Stimulated activated CD4-positive, alpha-beta T cell treated with anti-CD3 and anti-CD28 coated beads, Interleukin-15, amount 100 ng/mL, for 1 hour (primary cell): ENCODE measurements at places on chromosomes 5 and 9.

GRCh38 chr5:16849181-16849580, 86.9 kb downstream of the MYO10 start:
- DNase-seq = no peak

- no peak for DNase-seq
These were observed 12.7 kb downstream of the CSF1R start for GRCh38 chr5:150073677-150074076.

DNA sequence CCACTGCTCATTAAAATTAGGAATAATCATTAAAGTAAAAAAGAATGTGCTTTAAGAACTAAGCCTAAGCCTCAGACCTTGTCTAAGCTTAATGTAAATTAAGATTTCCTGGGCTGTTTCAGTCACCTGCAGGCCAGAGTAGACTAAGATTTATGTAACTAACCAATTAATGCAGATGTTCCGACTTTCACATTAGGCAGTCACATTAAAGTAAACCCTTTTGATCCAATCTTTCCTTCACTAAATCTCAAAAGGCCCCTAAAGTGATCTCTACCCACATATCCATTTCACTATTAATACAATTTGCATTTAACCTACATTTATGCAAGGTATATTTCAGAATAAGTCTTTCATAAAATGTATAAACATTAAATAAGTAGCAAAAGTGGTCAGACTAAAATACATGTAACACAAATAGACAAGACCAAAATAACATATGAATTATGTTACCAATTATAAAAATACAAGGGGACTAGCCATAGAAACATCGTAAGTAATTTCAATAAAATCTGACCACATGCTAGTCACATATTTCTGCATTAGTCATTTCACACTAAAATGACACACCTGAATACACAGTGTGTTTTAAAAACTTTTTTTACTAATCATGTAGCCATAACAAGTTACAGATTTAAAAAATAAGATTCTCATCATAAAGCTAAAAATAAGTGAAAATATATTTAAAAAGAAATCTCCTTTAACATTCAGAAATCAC, 7.7 kb downstream of the NR3C1 start:
- no peak for DNase-seq

GRCh38 chr9:94888775-94889174, 162.3 kb downstream of the AOPEP start:
- no peak for DNase-seq

DNA sequence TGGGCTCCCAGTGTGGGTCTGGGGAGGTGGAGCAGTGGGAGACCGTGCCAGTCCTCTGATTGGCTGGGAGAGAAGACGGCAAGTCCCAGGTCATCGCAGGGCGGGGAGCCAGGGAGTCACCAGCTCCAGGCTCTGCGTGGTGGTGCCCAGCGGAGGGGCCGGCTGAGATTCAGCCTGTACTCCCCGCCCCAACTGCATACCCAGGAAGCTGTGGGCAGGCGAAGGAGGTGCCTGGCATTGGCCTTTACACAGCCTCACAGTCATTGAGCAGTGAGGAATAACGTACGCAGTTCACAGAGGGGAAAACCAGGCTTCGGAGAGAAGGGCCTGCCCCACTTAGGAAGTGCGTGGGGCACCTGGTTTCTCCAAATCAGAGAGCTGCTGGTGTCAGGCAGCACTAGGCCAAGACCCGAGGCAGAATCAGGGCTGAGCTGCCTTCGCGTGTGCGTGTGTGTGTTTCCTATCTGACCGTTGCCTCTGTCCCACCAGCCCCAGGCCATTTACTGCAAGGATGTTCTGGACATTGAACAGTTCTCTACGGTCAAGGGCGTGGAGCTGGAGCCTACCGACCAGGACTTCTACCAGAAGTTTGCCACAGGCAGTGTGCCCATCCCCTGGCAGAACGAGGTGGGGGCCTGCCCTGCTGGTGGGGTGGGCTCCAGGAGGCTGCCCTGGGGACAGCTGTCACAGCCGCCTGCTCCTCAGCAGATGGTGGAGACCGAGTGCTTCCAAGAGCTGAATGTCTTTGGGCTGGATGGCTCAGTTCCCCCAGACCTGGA, 6.2 kb upstream of the PRR7 start:
- DNase-seq = no peak

DNA sequence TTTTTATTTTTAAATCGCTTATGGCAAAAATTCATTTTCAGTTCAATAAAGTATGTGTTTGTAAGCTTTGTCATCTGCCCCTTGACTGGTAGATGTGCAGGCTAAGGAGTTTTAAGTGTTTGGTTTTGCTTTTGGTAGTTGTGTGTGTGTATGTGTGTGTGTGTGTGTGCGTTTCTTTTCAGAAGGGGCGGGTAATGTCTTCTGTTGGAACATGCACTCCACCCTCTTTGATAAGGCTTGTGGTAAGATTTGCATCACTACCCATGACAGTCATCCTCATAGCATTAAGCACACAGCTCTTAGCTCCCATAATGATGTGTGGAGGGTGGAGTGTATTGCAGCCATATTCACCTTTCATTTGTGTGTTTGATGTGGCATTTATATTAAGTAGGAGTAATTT, 92.1 kb upstream of the FSD1L start:
- DNase-seq = no peak

- no peak for DNase-seq
These were observed 570.7 kb upstream of the WWC1 start for GRCh38 chr5:167720676-167721260.

GRCh38 chr9:75551861-75552260, 338.6 kb upstream of the PCSK5 start:
- no peak for DNase-seq
